ENCODE measurements at places on chromosomes 16 and 17.

- no peak for DNase-seq
These were observed 49.1 kb downstream of the TBC1D16 start for GRCh38 chr17:79986411-79987186.

DNA sequence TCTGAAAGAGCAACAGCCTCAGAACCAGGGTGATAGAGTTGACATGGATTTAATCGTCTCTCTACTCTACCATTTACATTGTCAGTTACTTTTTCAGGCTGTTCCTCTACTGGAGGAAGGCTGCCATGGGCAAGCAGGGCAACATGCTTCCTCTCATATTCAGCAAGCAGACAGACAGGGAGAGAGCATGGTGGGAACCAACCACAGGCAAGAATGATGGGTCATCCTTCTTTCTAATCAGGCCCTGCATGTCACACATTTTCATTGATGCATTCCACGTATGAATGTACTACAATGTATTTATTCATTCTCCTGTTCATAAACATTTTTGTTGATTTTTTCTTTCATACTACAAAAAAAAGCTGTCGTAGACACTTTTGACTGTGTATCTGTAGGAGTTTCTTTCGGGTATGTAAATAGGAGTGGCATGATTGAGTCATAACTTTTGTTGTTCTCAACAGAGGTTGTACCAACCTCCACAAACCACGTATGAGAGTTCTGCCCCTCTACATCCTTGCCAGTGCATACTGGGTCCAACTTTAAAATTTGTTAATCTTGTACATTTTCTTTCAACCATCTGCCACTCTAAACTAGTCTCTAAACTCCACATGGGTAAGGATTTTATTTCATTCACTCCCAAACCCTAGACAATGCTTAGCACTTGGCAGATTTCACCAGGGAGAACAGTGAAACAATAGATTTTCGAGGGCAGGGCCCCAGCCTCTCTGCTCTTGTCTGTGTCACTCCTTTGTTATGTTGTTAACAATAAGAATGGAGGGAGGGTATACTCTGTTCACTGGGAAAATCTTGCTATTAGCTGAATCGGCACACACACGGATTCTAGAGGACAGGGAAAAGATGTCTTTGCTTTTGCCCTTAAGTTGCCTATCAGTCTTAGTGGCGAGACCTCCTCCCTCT is 58.7 kb downstream of the CMC2 start:
- no peak for DNase-seq

DNA sequence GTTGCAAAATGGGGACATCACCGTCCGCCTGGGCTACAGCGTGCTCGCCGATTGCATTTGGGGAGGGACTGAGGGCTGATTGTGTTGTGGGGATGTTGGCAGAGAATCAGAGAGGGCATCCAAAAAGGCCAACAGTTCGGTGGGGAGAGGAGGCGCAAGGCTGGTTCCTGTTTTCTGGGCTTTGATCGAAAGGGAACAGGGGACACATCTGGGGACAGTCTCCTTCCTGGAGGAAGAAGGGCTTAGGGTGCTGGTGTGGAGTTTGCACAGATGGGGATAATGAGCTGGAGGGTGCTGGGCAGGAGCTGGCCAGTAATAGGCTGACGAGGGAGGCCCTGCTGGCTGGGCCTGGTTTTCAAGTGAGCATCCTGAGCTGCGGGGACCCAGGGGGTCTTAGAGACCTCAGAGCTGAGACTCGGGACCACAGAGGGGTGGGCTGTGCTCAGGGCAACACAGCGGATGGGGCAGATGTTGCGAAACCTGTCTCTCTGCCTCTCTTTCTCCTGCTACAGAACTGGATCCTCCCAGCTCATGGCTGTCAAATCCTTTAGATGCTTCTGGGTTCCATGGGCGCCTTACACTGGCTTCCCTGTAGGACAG is 288.7 kb downstream of the SEC14L1 start:
- no peak for DNase-seq

DNA sequence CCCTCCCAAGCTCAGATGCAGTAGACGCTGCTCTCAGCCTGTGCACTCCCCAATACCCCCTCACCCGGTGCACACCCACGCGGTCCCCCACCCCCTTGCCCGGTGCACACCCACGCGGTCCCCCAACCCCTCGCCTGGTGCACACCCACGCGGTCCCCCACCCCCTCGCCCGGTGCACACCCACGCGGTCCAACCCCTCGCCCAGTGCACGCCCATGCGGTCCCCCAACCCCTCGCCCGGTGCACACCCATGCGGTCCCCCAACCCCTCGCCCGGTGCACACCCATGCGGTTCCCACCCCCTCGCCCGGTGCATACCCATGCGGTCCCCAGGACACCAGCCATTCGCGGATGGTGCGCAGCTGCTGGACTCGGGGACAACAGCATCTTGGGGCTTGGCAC is 19.9 kb upstream of the CYTH1 start:
- no peak for DNase-seq

DNA sequence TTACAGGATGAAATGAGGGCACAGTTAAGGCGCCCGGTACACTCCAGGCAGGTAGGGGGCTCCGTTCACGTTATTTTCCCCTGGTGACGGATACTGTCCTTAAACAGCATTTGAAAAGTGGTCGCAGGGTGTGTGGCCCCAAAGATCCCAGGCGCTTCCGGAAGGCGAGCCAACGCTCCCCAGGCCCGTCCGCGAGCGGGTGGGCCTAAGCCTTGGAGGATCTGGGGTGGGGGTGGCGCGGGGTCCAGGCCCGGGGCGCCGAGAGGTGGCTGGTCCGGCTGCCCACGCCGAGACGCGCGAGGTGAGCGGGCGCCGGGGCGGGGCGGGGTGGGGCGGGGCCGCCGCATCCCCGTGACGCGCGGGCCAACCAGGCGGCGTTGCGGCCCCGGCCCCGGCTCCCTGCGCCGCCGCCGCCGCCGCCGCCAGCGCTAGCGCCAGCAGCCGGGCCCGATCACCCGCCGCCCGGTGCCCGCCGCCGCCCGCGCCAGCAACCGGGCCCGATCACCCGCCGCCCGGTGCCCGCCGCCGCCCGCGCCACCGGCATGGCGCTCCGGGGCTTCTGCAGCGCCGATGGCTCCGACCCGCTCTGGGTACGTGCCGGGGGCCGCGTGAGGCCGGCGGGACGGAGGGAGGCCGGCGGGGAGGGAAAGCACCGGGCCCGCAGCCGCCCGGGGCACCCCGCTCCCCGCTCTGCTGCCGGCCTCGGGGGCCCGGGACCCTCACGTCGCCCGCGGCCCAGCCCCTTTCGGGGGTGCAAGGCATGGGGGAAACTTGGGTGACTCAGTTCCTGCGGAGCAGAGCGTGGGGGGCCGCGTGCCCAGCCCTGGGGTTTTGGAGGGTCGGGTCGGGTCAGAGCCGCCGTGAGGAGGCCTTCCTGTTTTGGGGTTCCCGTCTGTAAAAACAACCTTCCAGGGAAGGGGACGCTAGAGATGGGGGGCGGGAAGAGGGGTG is at the start of gene ABCC1:
ABCC1 (plus strand) TSS at position 407 of the 951 bp plus-strand sequence; CDS start at position 543, 136 bp downstream.
- peak; percentile 67 for DNase-seq

DNA sequence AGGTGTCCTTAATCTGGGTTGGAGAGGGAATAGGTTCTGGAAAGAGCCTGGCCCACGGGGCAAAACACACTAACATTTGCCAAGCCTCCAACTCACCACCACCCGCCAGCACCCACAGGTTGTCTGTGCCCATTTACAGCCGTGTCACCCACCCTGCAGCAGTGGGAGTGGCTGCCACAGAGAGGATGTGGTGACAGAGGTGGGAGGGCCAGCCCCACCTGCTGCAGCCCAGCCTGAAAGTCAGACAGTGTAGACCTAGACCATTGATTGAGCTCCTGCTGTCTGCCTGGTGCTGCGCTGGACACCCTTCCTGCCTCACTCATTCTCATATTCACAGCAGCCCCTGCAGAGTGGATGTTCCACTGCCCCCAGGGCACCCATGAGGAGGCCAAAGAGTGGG is 44.7 kb downstream of the IL21R start:
- DNase-seq = peak; percentile 88

DNA sequence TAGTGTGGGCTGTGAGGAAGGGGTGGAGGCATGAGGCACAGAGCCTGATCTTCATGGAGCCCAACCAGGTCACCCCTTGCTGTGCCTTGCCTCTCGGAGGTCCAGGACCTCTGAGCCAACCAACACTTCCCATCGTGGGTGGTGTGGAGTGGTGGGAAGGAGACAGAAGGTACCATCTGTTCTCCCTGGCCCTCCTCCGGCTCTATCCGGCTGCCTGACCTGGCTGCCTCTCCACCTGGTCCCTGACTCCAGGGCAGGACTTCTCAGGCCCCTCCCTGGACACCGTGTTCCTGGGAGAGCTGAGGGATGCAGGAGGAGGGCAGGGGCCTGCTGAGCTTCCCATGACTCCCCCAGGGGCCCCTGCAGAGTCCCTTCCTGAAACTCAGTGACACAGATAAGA is 3.9 kb downstream of the PDK2 start:
- DNase-seq = no peak
